ENCODE measurements at places on chromosomes 1 and 21. TPM values are rescaled to one million over a fixed set of nuclear protein-coding genes. Genes with fewer than 3 reads are reported as not detected.

DNA sequence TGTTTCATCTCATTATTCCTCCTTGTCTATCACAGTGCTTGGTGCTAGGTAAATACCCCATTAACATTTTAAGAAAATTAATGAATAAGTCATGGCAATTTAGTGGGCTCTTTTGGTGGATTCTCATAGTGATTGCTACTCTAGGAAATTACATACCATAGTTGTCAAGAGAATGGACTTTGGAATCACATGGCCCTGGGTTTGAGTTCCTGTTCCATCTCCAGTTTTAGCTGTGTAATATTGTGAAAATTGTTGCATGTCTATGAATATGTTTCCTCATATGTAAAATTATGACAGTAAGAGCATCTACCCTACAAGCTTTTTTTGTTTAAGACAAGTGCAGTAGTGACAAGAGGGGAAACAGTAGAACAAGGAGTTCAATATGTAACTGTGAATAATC, 20.7 kb downstream of the WDTC1 start:
- DNase-seq: no peak
- H3K36me3 ChIP-seq: no peaks in the 10 kb centered on the region
- peaks cover 31% of the 10 kb centered on the region for H3K4me1 ChIP-seq
- H3K27me3 ChIP-seq: no peaks in the 10 kb centered on the region
- no peak overlapping the region for H3K27ac ChIP-seq

- H3K4me1 ChIP-seq: no peaks in the 10 kb centered on the region
- H3K27ac ChIP-seq: no peak overlapping the region
- H3K4me3 ChIP-seq: no peak overlapping the region
- no peaks in the 10 kb centered on the region for H3K36me3 ChIP-seq
These were observed 367.3 kb downstream of the SMYD3 start for GRCh38 chr1:246139745-246140182.

DNA sequence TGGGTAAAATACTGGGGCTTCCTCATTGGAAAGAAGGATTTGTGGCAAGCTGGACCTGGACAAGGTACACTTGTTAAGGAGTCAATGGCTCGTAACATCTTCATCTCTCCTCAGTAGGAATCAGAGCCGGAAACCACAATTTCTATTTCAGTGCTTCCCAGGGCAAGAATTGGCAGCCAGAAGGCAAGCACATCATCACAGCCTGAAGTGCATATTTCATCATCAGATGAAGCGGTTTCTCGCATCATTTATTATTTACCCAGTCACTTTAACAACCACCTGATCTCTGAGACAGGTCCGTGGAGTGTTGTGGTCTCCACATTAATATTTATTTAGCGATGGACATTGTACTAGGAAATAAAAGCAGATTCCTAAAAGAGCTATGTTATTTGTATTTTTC, 55.0 kb downstream of the KCNJ15 start:
- no peaks in the 10 kb centered on the region for H3K27me3 ChIP-seq
- DNase-seq: no peak
- no peak overlapping the region for H3K27ac ChIP-seq

DNA sequence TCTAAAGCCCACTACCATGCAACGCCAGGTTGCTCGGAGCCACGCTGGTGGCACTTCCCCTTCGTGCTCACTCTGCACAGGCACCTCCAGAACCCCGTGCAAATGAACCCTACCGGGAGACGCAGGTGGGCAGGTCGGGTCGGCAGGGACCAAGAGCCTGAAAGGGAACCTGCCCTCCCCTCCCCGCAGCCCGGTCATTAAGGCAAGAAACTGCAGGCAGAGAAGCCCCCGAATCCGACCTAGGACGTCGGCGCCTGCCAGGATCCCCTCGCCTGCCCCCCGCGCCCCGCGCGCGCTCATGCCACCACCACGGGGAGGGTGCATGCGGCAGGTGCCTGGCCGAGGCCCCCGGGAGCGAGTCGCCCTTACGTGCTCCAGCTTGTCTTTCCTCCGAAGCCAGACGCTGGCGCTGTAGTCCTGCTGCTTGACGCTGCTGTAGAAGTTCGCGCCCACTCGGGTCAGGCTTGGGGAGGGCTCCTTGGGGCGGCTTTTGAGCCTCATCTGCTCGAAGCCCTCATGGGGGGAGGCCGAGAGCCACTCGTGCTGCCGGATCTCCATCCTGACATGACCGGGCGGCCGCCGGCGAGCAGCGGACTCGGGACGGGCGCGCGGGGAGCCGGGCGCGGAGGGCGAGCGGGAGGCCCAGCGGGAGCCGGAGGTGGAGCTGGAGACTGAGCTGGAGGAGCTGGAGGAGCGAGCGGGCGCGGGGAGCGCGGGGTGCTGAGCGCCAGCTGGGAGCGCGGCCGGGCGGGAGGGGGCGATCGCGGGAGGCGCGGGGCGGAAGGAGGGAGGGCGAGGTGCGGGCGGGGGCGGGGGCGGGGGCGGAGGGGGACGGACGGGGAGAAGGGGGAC, 552 bp downstream of the PLD5 start:
- H3K36me3 ChIP-seq: no peaks in the 10 kb centered on the region
- H3K4me1 ChIP-seq: no peaks in the 10 kb centered on the region
- no peak overlapping the region for H3K27ac ChIP-seq
- peaks cover 5% of the 10 kb centered on the region for H3K27me3 ChIP-seq
- no peak for DNase-seq

DNA sequence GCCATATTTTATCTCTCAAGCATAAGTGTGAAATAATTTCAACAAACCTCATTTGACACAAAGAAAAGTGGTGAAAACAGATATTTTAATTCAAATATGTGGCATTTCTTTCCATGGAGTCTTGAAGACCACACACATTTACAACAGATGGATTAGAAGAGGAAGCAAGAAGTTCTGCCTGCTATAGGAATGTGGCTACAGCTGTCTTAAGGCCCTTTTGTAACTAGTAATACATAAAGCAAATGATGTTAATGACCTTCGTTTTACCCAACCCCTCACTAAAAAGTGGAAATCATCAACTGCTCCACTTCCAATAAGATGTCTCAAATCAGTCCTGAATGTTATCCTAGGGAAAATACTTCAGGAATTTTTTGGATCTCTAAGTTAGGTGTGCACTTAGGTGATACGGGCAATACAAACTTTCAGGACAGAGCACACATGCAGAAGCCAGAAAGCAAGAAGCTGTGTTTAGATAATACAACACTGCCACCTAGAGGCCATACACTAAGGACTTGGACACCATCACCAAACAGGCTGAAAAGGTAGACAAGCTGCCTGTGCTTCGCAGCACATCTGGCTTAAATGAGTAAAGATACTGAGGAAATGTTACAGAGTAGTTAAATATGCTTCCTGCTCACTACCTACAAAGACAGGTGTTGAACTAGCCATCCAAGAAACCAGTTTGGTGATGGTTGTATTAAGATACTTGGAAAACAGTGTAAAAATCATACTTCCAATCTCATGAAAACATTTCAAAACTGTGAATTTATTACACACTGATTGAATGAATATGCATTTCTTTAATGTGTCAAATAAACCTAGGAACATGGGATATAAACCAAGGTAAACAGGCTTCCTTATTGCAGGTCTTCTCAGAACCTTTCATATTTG, 24.4 kb downstream of the RRAGC start:
- DNase-seq: peak; percentile 60
- H3K27ac ChIP-seq: no peak overlapping the region
- peaks cover 2% of the 10 kb centered on the region for H3K27me3 ChIP-seq

DNA sequence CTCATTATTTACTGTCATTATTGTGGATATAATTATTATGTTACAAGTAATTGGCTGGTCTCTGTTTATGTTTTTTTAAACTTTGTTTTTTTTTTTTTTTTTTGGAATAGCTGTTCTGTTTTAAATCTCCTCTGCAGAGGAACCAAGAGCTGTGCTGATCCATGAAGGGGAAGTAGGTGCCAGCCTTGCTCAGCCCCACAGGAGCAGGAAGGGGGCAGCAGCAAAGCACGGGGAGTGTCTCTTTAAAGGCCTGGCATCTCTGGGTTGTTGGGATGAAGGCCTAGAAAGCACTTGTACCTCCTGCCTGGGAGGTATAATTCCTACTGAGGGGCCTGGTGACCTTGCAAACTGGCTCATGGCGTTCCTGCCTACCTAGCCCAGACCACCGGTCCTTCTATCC, 2.5 kb upstream of the GRHL3 start:
- H3K36me3 ChIP-seq: no peaks in the 10 kb centered on the region
- no peak overlapping the region for H3K4me3 ChIP-seq
- peaks cover 15% of the 10 kb centered on the region for H3K4me1 ChIP-seq
- H3K27ac ChIP-seq: no peak overlapping the region

DNA sequence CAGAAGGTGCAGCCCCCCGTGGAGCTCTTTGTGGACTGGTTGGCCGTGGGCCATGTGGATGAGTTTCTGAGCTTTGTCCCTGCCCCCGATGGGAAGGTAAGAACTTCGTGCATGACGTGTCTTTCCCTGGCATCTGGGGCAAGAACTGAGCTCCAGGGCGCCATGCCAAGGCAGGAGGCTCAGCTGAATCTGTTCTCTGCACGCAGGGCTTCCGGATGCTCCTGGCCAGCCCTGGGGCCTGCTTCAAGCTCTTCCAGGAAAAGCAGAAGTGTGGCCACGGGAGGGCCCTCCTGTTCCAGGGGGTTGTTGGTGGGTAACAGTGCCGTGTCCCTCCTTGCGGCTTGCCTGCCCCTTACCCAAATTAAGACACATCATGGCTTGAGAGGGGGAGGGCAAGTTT, 27.7 kb downstream of the PADI3 start:
- no peaks in the 10 kb centered on the region for H3K27me3 ChIP-seq
- no peak overlapping the region for H3K27ac ChIP-seq
- no peak for DNase-seq
- no peaks in the 10 kb centered on the region for H3K36me3 ChIP-seq

The MIGA1 gene
- 5.1 TPM for total RNA-seq

The PACC1 gene
- total RNA-seq: 25.9 TPM

The TMEM269 gene
- total RNA-seq: 0.13 TPM

The CELA2B gene
- total RNA-seq: not detected

The GPR52 gene
- 5.6 TPM for total RNA-seq
